AG10803 (cell line): ENCODE measurements at places on chromosomes 2 and 18.

GRCh38 chr2:206392118-206392517 lies 51.2 kb upstream of the ADAM23 start:
- DNase-seq = peak; percentile 36

DNA sequence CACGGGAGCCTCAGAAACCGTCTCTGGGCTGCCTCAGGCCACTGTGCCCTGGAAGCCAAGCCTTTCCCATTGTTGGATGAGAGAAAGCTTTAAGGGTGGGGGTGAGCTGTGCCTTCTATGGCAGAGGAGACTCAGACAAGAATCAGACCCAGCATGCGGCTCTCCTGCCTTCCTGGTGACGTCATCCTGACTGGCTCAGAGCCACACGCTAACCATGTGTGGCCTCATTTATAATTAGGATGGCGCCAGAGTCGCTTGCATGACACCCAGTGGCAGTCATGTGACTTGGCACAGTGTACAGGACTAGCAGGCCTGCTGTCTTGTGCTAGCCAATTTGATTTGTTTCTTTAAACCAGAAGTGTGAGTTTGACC lies 99.1 kb downstream of the SH3BP4 start:
- peak; percentile 97 for DNase-seq

- no peak for DNase-seq
These were observed 96.7 kb upstream of the IL1R2 start for GRCh38 chr2:101895039-101895438.

GRCh38 chr18:67134911-67135310 lies 381.6 kb downstream of the DSEL start:
- no peak for DNase-seq

- DNase-seq = no peak
These were observed 95.5 kb downstream of the ACKR3 start for GRCh38 chr2:236665101-236665500.
